Stimulated activated CD4-positive, alpha-beta T cell treated with anti-CD3 and anti-CD28 coated beads, Interleukin-12 subunit alpha, Interleukin-12 subunit beta, amount 100 ng/mL, for 4 hours (primary cell): ENCODE measurements at places on chromosomes 13 and 19.

DNA sequence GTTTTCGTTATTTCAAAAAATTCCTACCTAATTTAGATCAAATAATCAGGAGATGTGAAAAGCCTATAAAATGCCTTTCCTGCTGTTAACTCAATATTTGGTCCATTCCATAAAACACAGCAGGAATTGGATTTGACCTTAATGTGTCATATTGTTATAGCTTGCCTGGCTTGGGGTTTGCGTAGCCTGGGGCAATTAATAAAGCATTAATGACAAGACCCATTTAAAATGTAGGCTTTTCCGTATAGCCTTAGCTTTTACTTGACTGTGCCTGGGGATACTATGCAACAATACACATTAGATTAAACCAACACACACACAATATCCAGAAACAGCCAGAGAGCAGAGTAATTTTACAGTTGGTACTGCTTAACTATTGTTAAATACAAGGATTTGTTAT is 117.2 kb upstream of the MAB21L1 start:
- DNase-seq = no peak

DNA sequence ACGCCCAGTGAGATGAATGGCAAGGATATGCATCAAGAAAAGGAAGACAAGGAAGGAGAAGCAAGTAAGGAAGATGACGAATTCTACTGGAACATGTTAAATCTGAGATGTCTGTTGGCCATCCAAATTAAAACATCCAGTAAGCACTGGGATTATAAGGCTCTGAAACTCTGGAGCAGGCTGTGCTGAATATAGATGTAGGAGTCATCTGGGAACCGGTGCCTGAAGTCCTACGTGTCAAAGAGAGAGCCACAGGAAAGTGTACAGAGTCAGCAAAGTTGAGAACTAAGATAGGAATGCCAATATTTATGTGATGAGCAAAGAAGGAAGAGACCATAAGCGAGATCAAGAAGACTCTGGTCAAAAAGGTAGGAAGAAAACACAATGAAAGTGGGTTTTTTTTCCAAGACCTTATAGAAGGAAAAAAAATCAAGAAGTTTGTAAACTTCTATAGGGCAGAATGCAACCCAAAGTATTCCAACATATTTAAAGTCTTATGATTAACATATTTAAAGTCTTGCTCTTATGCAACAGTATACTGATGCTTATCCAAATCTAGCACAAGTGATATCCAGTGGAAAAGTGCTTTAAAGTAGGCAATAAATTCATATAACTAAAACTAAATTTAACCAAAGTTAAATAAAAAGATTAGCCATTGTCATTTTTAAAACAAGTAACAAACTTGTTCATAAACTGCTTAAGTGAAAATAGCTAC is 51.2 kb upstream of the EEF1AKMT1 start:
- DNase-seq = no peak

GRCh38 chr13:34156841-34157365 is 339.0 kb downstream of the RFC3 start:
- DNase-seq = peak; percentile 10

DNA sequence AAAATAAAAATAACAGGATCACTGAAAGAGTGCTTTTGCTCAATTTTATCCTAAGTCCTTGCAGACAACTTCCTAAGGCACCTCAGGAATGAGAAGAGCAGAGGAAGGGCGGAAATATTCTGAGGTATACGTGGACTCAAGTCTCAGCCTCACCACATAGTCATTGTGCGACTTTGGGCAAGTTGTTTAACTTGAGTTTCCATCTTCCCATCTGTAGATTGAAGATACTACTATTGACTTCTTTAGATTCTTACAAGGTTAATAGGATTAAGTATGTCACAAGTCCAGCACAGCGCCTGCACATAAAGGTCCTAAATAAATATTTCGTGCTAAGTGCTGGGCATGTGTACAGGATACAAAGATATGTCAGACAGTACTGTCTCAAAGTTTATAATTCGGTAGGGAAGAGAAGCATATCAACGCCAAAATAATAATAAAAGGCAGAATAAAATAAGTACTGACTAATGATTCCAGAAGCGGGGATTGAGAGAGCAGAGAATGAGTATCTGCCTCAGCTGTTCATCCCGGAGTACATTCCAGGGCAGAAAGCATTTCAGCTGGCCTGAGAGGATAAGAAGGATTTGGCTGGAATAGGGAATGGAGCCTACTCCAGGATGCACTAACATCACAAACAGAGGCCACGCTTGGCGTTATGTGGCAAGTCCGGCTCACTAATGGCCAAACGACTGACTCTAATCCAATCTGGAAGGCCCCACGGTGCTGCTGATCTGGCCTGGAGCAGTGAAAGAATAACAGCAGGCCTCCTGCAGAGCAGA is 139.7 kb downstream of the FLT1 start:
- no peak for DNase-seq

DNA sequence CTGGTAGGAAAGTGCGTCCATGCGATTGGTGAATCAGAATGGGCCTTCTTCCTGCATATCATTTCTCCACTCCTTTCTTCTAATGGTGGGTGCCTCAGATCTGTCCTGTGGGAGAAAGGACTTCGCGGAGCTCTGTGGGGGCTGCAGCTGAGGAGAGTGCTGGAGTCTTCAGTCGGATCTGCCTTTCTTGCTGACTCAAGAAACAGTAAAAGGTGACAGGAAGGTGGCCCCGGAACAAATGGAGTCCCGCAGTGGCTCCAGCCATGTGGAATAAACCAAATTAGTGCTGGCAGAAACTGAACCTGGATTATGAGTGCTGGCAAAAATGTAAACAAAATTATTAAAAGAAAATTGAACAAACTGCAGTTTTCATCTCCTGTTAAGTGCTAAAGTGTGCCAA is 15.1 kb upstream of the GAS6 start:
- no peak for DNase-seq

GRCh38 chr19:52270266-52270885 is 989 bp downstream of the ZNF766 start:
- no peak for DNase-seq

GRCh38 chr13:46184277-46184699 is 2.3 kb upstream of the LCP1 start:
- DNase-seq = peak; percentile 71

DNA sequence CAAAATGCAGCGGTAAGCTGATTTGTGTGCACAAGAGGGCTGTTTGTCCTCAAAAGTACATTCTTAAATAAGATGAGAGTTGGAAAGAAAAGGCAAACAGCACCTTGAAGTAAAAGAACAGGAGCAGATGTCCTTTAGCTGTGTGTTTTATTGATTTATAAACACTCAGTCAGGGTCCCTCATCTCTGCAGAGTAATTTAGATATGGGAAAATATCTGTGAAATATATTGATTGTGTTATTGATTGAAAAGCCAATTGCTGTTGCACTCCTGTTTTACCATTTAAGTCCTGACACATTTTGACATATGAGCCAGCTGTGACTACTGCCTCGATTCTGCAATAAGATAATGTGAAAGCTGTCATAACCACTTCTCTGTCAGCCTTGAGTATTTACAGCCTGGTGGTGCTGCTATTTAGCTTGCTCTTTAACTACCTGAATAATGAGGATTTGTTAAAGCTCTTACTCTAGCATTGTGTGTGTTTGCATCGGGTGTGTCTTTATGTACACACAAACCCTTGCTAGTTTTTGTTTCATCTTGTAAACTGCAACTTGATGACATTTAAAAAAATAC is 550.1 kb downstream of the DACH1 start:
- DNase-seq = no peak
